ENCODE measurements at places on chromosomes 12 and 14. TPM values are rescaled to one million over a fixed set of nuclear protein-coding genes. Genes with fewer than 3 reads are reported as not detected.

CEBPE gene
- total RNA-seq, result not detected

SIX6 gene
- total RNA-seq, result not detected

TMEM253 gene
- total RNA-seq, result not detected

DNA sequence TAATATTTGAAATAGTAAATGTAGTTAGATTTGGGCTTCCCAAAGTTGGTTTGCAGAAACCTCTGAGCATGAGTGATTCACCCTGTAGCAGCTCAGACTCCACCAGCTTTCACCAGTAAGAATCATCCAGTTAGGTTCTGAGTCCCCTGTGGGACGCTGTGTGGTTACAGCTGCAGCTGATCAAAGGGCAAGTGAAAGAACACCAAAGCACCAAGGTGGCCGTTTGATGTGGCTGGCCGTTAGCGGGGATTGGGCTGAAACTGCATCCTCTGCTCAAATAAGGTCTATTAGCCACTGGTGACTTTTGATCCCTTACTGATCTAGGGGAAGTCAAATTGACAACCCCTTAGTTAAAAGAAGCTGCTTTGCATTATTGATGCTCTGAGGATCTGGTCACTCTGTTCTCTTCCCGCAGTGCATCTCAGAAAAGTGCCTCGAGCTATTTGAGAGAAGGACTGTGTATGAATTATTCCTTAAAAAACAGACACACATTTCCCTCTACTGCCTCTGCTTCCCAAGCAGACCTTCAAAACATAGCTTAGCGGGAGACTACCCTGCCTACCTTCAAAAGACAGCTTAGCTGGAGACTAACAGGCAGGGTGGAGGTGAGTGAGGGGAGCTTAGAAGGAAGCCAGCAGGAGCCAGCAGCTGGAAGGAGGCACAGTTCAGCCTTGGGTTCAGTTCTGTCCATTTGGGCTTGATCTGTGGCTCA is 3.7 kb downstream of the ABHD12B start:
- no peak overlapping the region for H3K4me3 ChIP-seq
- no peaks in the 10 kb centered on the region for H3K4me1 ChIP-seq

GRCh38 chr14:23033251-23033727 is 1.4 kb downstream of the PSMB5 start:
- no peaks in the 10 kb centered on the region for H3K27me3 ChIP-seq
- H3K36me3 ChIP-seq, result peaks cover 30% of the 10 kb centered on the region
- DNase-seq, result no peak
- no peak overlapping the region for H3K27ac ChIP-seq
